ENCODE measurements at places on chromosomes 4 and X. TPM values are rescaled to one million over a fixed set of nuclear protein-coding genes. Genes with fewer than 3 reads are reported as not detected.

- H3K4me1 ChIP-seq: no peaks in the 10 kb centered on the region
- H3K27me3 ChIP-seq: no peaks in the 10 kb centered on the region
- peaks cover 14% of the 10 kb centered on the region for H3K36me3 ChIP-seq
- H3K27ac ChIP-seq: no peak overlapping the region
- no peak for DNase-seq
Observed at GRCh38 chrX:130224810-130225209, 43.9 kb downstream of the ZNF280C start.

Gene SPANXN3
- not detected for total RNA-seq

GRCh38 chr4:101259876-101260275, 87.5 kb downstream of the PPP3CA start:
- no peak overlapping the region for H3K4me3 ChIP-seq
- peaks cover 6% of the 10 kb centered on the region for H3K4me1 ChIP-seq
- H3K27me3 ChIP-seq: no peaks in the 10 kb centered on the region
- no peak overlapping the region for H3K27ac ChIP-seq
- DNase-seq: no peak
- H3K36me3 ChIP-seq: no peaks in the 10 kb centered on the region

- no peak overlapping the region for H3K27ac ChIP-seq
- no peaks in the 10 kb centered on the region for H3K36me3 ChIP-seq
- H3K4me1 ChIP-seq: peaks cover 13% of the 10 kb centered on the region
- no peak for DNase-seq
- no peak overlapping the region for H3K4me3 ChIP-seq
Observed at GRCh38 chr4:25901030-25901430, 13.0 kb upstream of the SMIM20 start.

GRCh38 chr4:183658362-183659028, 490 bp downstream of the RWDD4 start:
- peak overlapping the region; percentile 85 for H3K27ac ChIP-seq
- peaks cover 5% of the 10 kb centered on the region for H3K4me1 ChIP-seq
- DNase-seq: no peak
- H3K36me3 ChIP-seq: peaks cover 7% of the 10 kb centered on the region
- peak overlapping the region; percentile 90 for H3K4me3 ChIP-seq

Gene COX18
- total RNA-seq: 10.8 TPM

- H3K4me3 ChIP-seq: no peak overlapping the region
- DNase-seq: no peak
- no peaks in the 10 kb centered on the region for H3K27me3 ChIP-seq
- no peaks in the 10 kb centered on the region for H3K4me1 ChIP-seq
Observed at GRCh38 chr4:105544520-105545286, 7.7 kb upstream of the ARHGEF38 start.

DNA sequence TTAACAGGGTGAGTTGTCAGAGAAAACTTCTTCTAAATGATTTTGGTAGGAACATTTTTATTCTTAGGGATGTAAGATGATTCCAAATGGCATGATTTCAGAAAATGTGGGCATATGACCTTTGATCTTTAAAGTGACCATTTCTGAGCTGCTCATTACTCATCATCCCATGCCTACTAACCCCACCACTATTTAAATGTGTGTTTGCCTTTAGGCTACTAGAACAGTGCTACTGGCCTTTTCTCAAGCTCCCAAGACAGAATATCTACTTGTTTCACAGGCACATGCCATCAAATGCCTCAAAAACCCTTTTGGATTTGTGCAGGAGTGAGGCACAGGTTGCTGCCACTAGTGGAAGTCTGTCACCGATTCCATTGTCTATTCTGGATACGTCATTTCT, 428.2 kb downstream of the ADAM29 start:
- H3K27ac ChIP-seq: no peak overlapping the region
- no peaks in the 10 kb centered on the region for H3K36me3 ChIP-seq
- H3K4me3 ChIP-seq: no peak overlapping the region
